ENCODE measurements at places on chromosomes 12 and 14. TPM values are rescaled to one million over a fixed set of nuclear protein-coding genes. Genes with fewer than 3 reads are reported as not detected.

DNA sequence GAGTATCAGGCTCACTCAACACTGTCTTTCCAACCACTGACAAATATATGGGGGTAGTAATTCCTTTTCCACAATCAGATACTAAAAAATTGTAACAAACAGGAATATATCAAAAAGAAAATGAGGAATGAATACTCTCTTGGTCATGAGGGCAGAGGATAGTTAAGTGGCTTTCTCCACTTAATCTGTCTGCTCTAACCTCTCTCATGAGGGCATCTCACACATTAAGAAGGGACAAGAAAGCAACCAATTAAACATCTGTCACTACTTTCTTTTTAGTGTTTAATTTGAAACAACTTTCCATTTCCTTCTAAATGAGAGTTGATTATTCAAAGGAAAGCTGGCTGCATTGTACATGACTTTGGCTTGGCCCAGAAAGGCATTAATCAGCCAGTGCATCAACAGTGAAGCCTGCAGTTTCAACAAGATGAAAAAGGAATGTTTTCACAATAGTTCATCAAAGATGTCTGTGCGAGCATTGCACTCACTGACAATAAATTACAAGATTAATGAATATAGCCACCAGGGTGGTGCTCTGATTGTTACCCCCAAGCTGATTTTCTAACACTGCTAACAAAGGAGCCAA is 142.0 kb downstream of the SEC23A start:
- no peak for DNase-seq
- no peaks in the 10 kb centered on the region for H3K27me3 ChIP-seq
- no peak overlapping the region for H3K27ac ChIP-seq
- H3K4me1 ChIP-seq = no peaks in the 10 kb centered on the region
- no peak overlapping the region for H3K4me3 ChIP-seq

DNA sequence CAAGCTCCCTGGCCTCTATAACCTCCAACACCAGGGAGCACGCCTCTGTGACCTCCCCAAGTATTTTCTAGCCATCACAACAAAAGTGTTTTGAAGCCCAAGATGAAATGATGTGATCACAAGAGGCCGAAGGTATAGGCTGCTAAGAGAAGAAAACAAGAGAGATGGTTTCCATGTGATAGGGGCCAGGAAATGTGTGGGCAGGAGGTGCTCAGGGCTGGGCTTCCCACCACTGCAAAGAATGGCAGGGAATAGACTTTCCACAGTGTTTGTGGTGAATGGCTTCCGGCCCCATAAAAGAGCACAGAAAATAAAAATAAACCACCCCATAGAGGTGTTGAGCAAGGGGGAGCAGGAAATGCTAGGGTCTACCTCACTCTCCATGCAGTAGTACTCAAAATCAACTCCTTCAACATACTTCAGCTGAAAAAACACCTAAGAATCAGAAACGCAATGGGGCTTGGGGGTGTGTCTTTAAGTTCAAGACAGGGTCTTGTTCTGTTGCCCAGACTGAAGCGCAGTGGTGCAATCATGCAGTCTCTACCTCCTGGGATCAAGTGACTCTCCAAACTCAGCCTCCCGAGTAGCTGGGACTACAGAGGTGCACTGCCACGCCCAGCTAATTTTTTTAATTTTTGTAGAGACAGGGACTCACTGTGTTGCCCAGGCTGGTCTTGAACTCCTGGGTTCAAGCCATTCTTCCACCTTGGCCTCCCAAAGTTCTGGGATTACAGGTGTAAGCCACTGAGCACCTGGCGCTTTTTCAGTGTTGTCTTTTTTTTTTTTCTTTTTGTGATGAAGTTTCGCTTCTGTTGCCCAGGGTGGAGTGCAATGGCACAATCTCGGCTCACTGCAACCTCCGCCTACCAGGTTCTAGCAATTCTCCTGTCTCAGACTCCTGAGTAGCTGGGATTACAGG is 27.1 kb downstream of the DAD1 start:
- no peak overlapping the region for H3K4me3 ChIP-seq
- peaks cover 5% of the 10 kb centered on the region for H3K4me1 ChIP-seq
- peaks cover 25% of the 10 kb centered on the region for H3K36me3 ChIP-seq
- DNase-seq = no peak
- no peaks in the 10 kb centered on the region for H3K27me3 ChIP-seq

DNA sequence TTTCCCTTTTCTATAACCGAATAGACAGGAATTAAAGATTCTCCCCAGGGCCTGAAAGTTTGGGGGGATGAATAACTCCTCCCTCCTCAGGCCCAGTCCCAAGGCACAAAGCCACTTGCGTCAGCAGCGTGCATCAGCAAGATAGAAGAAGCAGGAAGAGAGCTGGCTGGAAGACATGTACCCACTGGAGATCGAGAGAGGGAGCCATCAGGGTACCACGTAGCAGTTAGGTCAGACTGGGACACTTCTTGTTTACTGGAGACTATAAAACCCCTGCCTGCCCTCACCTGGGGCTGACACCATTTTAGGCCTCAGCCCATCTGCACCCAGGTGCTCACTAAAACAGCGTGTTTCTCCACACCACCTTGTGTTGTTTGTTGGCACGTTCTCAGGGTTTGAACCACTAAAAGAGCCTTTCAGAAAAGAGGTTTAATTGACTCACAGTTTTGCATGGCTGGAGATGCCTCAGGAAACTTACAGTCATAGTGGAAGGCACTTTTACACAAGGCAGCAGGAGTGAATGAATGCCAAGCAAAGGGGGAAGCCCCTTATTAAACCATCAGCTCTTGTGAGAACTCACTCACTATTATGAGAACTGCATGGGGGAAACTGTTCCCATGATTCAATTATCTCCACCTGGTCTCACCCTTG is 93.2 kb downstream of the TMTC3 start:
- H3K4me3 ChIP-seq = no peak overlapping the region
- no peak overlapping the region for H3K27ac ChIP-seq
- no peaks in the 10 kb centered on the region for H3K36me3 ChIP-seq

- peak; percentile 26 for DNase-seq
- no peaks in the 10 kb centered on the region for H3K27me3 ChIP-seq
- no peak overlapping the region for H3K27ac ChIP-seq
- H3K36me3 ChIP-seq = no peaks in the 10 kb centered on the region
- H3K4me1 ChIP-seq = no peaks in the 10 kb centered on the region
Measured at GRCh38 chr12:28876196-28876798, 272.8 kb upstream of the FAR2 start.

DNA sequence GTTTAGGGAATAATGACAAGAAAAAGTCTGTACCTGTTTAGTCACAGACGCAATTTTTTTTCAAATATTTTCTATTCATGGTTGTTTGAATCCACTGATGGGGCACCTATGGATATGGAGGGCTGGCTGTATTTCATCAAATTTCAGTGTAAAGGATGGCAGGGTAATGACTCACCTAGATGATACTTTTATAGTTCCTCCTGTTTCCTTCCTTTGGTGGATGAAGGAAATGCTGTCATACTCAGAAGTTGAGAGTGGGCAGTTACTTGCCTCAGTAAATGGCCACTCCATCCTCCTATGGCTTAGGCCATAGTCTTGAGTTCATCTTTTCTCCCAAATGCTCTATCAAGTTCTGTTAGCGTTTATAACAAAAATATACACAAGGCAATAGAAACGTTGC is 18.9 kb upstream of the C12orf71 start:
- no peak overlapping the region for H3K4me3 ChIP-seq
- no peak for DNase-seq
- no peaks in the 10 kb centered on the region for H3K4me1 ChIP-seq
- no peak overlapping the region for H3K27ac ChIP-seq
- H3K27me3 ChIP-seq = no peaks in the 10 kb centered on the region

Gene AP5M1
- total RNA-seq = 22.9 TPM

Gene REP15
- total RNA-seq = 1.3 TPM

Measured in muscle of leg (tissue), 16 donors.